GM23338 (cell line): ENCODE measurements at places on chromosomes 7 and 10. TPM values are rescaled to one million over a fixed set of nuclear protein-coding genes. Genes with fewer than 3 reads are reported as not detected.
A peak's percentile ranks its signal among the peaks of the same experiment; 100 is the strongest.

DNA sequence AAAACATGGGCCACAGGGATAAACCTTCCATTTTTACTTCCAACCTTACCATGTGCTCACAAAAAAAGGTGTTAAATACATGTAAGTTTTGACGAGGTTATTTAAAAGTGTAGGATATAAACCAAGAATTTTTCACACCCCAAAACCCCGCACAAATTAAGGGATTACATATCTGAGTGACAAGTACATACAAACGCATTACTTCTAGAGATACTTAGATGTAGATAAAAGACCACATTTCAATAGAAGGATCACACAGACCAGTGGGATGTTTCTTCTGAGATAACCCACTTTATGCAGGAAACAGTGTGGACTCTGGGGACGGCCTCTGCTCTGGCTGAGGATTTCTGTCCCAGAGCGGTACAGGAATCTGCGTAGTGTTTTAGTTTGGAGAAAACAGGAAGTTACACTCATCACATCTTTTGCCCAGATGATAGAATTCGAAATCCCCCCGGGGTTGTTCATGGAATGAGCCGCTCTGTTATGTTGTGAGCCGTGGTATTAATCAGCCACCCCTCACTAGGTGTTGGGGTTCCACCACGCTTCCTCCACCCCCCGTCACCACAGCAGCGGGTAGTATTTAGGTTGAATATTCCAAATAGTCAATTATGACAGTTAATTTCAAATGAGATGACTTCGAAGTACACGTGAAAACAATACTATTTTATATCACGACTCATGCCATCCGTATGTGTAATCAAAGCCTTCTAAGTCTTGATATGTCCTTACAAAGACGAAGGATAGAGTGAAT is 1.3 kb upstream of the CUL1 start:
- peaks cover 34% of the 10 kb centered on the region for H3K4me1 ChIP-seq
- H3K27ac ChIP-seq: peak overlapping the region; percentile 78; the same call in 1 of the 2 replicates
- no peak for DNase-seq

The HOXA5 gene
- total RNA-seq: not detected in 2 replicates

The IL6 gene
- not detected in 2 replicates for total RNA-seq

The SPDYE16 gene
- total RNA-seq: not detected in 2 replicates
